ENCODE measurements at places on chromosomes 11 and 22. TPM values are rescaled to one million over a fixed set of nuclear protein-coding genes. Genes with fewer than 3 reads are reported as not detected.
A peak's percentile ranks its signal among the peaks of the same experiment; 100 is the strongest.

DNA sequence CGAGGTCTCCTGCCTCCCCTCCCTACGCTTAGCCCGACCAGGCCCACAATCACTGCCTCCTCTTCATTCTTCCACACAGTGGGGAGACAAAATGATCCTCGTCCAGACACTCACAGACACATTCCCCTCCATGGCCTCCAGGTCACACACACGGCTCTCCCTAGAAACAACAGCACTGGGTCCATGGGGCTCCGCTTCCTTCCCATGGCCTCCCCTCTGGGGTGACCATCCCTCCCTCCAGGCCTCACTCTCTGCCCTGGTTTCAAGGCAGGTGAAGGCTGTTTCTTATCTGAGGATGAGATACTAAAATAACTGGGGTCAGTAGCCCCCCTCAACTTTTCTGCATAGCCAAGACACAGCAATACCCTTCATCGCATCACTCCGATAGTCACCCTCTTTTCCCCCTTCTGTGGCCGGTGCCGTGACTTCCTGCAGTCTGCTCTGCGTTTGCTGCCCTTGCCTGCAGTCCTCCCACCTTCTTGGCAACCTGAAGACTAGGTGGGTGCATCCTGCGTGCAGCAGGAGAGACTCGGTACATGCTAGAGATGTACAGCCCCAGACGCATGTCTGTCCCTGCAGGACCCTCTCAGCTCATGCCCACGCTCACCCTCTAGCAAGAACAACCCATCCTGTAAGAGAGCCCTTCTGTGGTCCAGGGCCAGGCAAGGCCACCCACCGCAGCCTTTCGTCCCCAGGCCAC, 55.8 kb downstream of the CD6 start:
- H3K4me1 ChIP-seq, result peaks cover 88% of the 10 kb centered on the region
- peak overlapping the region; percentile 97 for H3K27ac ChIP-seq
- DNase-seq, result peak; percentile 67
- peak overlapping the region; percentile 79 for H3K4me3 ChIP-seq
- no peaks in the 10 kb centered on the region for H3K27me3 ChIP-seq

GRCh38 chr11:67429038-67429668, 859 bp downstream of the RPS6KB2 start:
- H3K36me3 ChIP-seq, result peaks cover 32% of the 10 kb centered on the region
- H3K27me3 ChIP-seq, result no peaks in the 10 kb centered on the region
- peaks cover 45% of the 10 kb centered on the region for H3K4me1 ChIP-seq
- peak overlapping the region; percentile 90 for H3K4me3 ChIP-seq
- peak; percentile 27 for DNase-seq

GRCh38 chr11:101126551-101127196, 2.9 kb downstream of the PGR start:
- H3K36me3 ChIP-seq, result no peaks in the 10 kb centered on the region
- DNase-seq, result no peak
- H3K4me1 ChIP-seq, result peaks cover 3% of the 10 kb centered on the region

GRCh38 chr11:134181707-134182106, 42.1 kb downstream of the NCAPD3 start:
- no peak for DNase-seq
- H3K27me3 ChIP-seq, result no peaks in the 10 kb centered on the region
- no peak overlapping the region for H3K27ac ChIP-seq

SBF1 gene
- 97.6 TPM for total RNA-seq

DNA sequence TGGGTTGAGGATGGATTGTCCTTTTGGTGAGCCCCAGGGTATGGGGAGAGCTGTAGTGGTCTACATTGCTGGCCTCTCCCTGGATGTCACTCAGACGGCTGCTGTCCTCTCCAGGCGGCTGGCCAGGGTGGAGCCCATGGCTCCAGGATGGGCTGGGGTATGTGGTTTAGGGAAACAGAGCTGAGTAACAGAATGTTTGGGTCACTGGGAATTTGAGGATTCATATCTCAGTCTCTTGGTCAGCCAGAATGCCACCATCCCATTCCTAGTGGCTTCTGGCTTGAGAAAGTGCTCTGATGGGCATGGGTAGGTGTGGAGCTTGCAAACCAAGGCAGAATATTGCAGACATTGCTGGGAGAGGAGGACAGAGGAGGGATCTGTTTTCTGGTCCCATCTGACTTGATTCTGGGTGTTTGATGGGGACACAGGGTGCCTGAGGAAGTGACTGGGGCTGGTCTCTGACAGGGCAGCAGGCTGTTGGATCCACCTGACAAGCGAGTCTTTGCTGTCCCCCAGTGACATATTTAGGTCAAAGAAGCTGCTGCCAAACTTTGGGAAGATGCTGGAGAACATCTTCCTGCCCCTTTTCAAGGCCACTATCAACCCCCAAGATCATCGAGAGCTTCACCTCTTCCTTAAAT, 41.4 kb downstream of the AMPD3 start:
- DNase-seq, result no peak
- H3K4me3 ChIP-seq, result no peak overlapping the region
- H3K36me3 ChIP-seq, result peaks cover 35% of the 10 kb centered on the region
- H3K4me1 ChIP-seq, result no peaks in the 10 kb centered on the region

DUSP8 gene
- total RNA-seq, result 2.8 TPM

ROBO4 gene
- not detected for total RNA-seq

LSP1 gene
- total RNA-seq, result 193 TPM

DNA sequence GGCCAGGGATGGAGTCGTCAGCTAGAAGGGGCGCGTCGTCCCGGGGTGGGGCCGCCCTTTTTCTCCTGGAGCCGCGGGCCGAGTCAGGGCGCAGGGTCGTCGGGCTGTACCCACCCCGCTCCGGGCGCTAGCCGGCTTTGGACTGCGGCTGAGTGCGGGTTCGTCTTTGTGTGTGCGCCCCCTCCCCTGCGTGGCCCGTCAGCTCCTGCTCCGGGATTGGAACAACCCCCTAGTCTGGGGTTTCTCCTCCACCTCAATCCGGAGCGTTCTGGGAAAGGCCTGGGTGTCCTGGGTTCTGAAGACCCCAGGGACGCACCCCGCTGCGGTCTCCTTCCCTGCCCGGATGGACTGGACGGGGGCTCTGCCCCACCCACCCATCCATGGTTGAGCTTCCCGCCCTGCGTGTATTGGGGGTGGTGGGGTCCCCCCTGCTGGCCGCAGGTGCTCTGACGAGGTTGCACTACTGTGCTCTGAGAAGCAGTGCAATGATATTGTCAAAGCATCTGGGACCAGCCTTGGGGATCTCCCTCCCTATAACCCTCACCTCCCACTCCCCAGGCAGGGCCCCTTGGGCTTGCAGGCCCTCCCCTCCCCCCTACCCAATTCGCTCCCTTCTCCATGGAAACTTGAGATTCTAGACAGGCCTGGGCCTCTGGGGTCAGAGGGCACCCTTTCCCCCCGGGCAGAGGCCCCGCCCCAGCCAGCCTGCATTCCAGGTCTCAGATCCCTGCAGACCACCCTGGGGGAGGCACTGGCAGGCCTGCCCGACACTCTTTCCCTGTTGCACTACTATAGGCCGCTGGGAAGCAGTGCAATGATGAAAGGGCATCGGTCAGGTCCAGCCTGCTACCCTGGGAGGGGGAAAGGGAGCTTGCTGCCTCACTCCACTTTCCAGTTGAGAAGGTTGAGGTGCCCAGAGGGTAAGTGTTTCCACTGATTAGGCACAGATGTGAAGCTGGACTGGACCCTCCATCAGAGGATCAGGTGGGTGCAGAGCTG, 10.7 kb downstream of the SDF2L1 start:
- no peak overlapping the region for H3K27ac ChIP-seq
- peak overlapping the region; percentile 85 for H3K4me3 ChIP-seq
- DNase-seq, result no peak
- H3K4me1 ChIP-seq, result peaks cover 25% of the 10 kb centered on the region
- H3K36me3 ChIP-seq, result peaks cover 24% of the 10 kb centered on the region
- H3K27me3 ChIP-seq, result no peaks in the 10 kb centered on the region

DNA sequence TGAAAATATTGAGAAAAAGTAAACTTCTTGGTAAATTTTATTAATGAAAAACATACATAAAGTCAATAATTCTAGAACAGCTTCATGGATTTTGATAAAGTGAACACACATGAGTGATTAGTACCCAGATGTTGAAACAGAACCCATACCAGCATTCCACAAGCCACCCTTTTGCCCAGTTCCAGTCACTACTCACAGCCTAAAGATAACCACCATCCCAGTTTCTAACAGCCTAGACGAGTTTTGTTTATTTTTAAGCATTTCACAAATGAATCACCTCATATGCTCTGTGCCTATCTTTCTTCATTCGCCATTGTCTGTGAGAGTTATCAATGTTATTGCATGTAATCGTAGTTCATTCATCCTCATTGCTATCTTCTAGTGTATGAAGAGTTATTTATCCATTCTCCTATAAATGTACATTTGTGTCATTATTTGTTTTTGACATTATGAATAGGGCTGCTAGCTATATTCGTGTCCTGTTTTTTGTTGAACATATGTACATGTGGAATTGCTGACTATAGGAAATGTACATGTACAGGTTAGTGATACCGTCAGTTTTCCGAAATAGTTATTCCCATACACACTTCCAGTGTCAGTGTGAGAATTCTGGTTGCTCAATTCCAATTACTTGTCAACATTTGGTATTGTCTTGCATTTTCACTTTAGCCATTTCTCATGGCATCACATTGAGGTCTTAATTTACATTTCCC, 44.5 kb upstream of the TEAD1 start:
- no peak for DNase-seq
- no peaks in the 10 kb centered on the region for H3K36me3 ChIP-seq
- no peak overlapping the region for H3K4me3 ChIP-seq

SERHL2 gene
- total RNA-seq, result 0.78 TPM

DNA sequence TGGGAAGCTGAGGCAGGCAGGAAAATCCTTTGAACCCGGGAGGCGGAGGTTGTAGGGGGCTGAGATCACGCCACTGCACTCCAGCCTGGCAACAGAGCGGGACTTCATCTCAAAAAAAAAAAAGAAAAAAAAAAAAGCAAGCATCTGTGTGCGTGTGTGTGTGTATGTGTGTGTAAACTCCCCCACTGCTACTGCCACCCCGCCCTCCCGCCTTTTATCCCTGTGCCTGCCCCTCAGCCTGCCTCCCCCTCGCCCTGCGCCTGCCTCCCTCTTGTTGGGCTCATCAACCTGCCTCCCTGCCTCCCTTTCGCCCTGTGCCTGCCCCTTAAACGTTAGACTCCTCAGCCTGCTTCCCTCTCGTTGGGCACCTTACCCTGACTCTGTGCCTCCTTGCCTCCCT, 18.0 kb downstream of the TMEM258 start:
- DNase-seq, result no peak
- H3K27ac ChIP-seq, result no peak overlapping the region
- H3K36me3 ChIP-seq, result no peaks in the 10 kb centered on the region
- H3K27me3 ChIP-seq, result peaks cover 5% of the 10 kb centered on the region
- no peak overlapping the region for H3K4me3 ChIP-seq

LRRC56 gene
- total RNA-seq, result 0.96 TPM

GRCh38 chr11:13924801-13925327, 37.7 kb upstream of the SPON1 start:
- peak overlapping the region; percentile 12 for H3K27ac ChIP-seq
- H3K4me1 ChIP-seq, result peaks cover 47% of the 10 kb centered on the region
- H3K36me3 ChIP-seq, result no peaks in the 10 kb centered on the region
- H3K4me3 ChIP-seq, result no peak overlapping the region

TSGA10IP gene
- not detected for total RNA-seq

GRCh38 chr11:18578975-18579598, 9.4 kb downstream of the UEVLD start:
- H3K4me3 ChIP-seq, result no peak overlapping the region
- peaks cover 11% of the 10 kb centered on the region for H3K36me3 ChIP-seq

- no peak overlapping the region for H3K4me3 ChIP-seq
- no peaks in the 10 kb centered on the region for H3K27me3 ChIP-seq
- peaks cover 8% of the 10 kb centered on the region for H3K36me3 ChIP-seq
- H3K4me1 ChIP-seq, result peaks cover 8% of the 10 kb centered on the region
- DNase-seq, result peak; percentile 7
- H3K27ac ChIP-seq, result no peak overlapping the region
Observed at GRCh38 chr11:95891423-95892170, 32.3 kb downstream of the MTMR2 start.

GRCh38 chr22:27868732-27869282, 50.2 kb downstream of the PITPNB start:
- peak overlapping the region; percentile 68 for H3K27ac ChIP-seq
- peaks cover 32% of the 10 kb centered on the region for H3K36me3 ChIP-seq
- no peak overlapping the region for H3K4me3 ChIP-seq
- no peak for DNase-seq

FJX1 gene
- 0.69 TPM for total RNA-seq

GRCh38 chr22:32994041-32994830, 63.9 kb downstream of the SYN3 start:
- no peak overlapping the region for H3K4me3 ChIP-seq
- no peak overlapping the region for H3K27ac ChIP-seq
- no peaks in the 10 kb centered on the region for H3K36me3 ChIP-seq
- H3K27me3 ChIP-seq, result no peaks in the 10 kb centered on the region
- no peaks in the 10 kb centered on the region for H3K4me1 ChIP-seq

DNA sequence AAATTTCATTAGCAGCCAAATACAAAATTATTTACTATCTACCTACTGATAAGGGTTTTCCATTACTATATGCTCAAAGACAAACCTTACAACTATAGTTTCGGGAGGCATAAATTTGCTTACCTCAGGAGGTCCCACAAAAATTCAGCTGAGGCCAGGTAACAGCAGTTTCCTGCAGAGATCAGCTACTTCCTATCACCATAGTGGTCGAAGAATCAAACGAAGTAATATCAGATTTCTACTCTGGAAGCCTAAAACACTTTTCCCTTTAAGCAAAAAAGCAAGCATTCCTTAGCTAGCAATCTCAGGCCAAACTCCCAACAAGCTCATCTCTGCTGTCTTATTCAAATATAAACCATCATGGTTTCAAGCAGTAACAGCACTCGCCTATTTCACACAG, 3.1 kb downstream of the NAP1L4 start:
- H3K4me1 ChIP-seq, result peaks cover 53% of the 10 kb centered on the region
- H3K4me3 ChIP-seq, result peak overlapping the region; percentile 100
- peak overlapping the region; percentile 100 for H3K27ac ChIP-seq
- no peaks in the 10 kb centered on the region for H3K27me3 ChIP-seq

ATXN10 gene
- 101 TPM for total RNA-seq

DNA sequence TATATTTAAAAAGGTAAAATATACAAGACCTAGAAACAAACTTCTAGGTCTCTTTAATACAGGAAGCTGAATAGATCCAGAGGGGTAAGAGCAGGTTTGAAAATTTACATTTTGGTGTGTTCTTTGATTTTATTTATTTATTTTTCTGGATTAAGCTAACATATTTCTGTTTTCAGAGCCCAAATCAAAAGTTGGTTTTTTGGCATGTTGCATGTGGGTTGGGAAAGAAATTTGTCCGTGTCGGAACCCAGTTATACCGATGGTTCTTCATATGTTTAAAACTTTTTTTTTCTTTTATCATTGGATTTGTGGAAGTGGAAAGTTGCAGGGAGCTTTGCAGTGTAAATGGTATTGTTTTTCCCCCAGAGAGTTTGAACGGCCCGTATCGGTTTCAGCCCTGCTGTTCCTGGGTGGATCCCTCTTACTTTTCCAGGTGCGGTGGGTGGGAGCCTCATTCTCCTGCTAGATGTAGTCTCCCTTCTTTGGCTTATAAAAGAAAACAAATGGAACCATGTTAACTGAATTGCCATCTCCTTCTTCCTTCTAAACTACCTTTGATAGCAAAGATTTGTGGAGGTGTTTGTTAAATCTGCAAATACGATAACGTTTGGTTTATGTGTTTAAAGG, 746 bp downstream of the CTNND1 start:
- H3K27me3 ChIP-seq, result no peaks in the 10 kb centered on the region
- no peak overlapping the region for H3K27ac ChIP-seq
- peaks cover 3% of the 10 kb centered on the region for H3K36me3 ChIP-seq
- H3K4me1 ChIP-seq, result peaks cover 37% of the 10 kb centered on the region

- DNase-seq, result no peak
- no peaks in the 10 kb centered on the region for H3K27me3 ChIP-seq
- H3K27ac ChIP-seq, result no peak overlapping the region
- peaks cover 3% of the 10 kb centered on the region for H3K36me3 ChIP-seq
- peaks cover 20% of the 10 kb centered on the region for H3K4me1 ChIP-seq
- no peak overlapping the region for H3K4me3 ChIP-seq
Observed at GRCh38 chr11:46451759-46452158, 60.2 kb upstream of the CHRM4 start.
